ENCODE measurements at places on chromosomes 6 and 20. TPM values are rescaled to one million over a fixed set of nuclear protein-coding genes. Genes with fewer than 3 reads are reported as not detected.

TSPO2 gene
- total RNA-seq, result not detected

ZC2HC1B gene
- total RNA-seq, result not detected

RSPH3 gene
- total RNA-seq, result 13.2 TPM

BCAS4 gene
- total RNA-seq, result 0.91 TPM

DNA sequence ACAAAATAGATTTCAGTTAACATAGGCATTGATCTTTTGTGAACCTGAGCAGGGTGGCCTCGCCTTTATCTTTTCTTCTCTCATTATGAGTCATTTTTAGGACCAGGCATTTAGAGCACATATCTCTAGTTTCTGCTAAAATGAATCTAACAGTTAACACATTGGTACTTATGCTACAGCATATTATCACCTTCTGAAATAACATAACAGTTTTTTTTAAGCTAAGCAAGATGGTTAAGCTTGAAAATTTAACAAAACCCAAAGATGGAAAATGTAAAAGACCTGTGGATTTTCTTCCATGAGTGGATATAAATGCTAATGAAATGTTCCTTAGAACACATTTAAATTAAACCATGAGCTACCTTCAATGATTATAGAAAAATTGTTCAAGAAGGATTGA lies 487.1 kb upstream of the RNF217 start:
- DNase-seq, result no peak
- H3K4me1 ChIP-seq, result no peaks in the 10 kb centered on the region
- H3K27me3 ChIP-seq, result no peaks in the 10 kb centered on the region
- no peaks in the 10 kb centered on the region for H3K36me3 ChIP-seq
- no peak overlapping the region for H3K27ac ChIP-seq

DNA sequence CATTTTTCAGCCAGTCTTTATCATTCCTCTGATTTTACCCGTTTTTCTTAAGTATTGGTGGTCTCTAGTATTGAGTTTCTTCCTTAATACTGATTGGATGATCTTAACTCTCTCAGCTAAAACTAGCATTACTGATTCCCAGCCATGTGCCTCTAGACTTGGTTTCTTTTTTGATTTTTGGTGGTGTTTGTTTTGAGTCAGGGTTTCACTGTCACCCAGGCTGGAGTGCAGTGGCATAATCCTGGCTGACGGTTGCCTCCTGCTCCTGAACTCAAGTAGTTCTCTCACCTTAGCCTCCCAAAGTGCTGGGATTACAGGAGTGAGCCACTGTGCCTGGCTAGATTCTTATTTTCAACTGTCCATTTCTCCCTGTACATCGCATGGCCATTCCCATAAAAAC lies 24.9 kb downstream of the DPPA5 start:
- H3K36me3 ChIP-seq, result no peaks in the 10 kb centered on the region
- H3K4me1 ChIP-seq, result no peaks in the 10 kb centered on the region
- DNase-seq, result no peak

GRCh38 chr6:163392533-163392932 lies 22.0 kb upstream of the QKI start:
- no peak overlapping the region for H3K4me3 ChIP-seq
- H3K4me1 ChIP-seq, result peaks cover 31% of the 10 kb centered on the region
- DNase-seq, result no peak
- H3K36me3 ChIP-seq, result no peaks in the 10 kb centered on the region

Measured in suprapubic skin (tissue), 4 donors.